ENCODE measurements at places on chromosomes 4 and X. TPM values are rescaled to one million over a fixed set of nuclear protein-coding genes. Genes with fewer than 3 reads are reported as not detected.

DNA sequence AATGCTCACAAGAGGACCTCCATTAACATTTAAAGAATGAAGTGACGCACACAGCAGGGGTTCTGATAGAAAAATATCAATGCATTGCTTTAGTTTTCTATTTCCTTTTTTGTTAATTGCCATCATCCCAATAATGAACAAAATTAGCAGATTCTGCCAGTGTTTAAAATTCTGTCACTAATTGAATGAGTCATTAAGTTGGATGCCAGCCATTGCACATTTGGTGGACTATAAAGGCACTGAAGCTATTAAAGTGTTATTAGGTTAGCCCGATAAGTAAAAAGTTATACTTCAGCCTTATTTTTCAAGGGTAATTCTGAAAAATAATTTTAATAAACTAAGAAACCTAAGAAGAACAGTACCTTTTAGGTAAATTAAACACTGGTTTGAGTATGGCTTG, 53.1 kb downstream of the MAP3K15 start:
- H3K27ac ChIP-seq = no peak overlapping the region
- no peaks in the 10 kb centered on the region for H3K4me1 ChIP-seq
- H3K36me3 ChIP-seq = no peaks in the 10 kb centered on the region
- no peak for DNase-seq

DNA sequence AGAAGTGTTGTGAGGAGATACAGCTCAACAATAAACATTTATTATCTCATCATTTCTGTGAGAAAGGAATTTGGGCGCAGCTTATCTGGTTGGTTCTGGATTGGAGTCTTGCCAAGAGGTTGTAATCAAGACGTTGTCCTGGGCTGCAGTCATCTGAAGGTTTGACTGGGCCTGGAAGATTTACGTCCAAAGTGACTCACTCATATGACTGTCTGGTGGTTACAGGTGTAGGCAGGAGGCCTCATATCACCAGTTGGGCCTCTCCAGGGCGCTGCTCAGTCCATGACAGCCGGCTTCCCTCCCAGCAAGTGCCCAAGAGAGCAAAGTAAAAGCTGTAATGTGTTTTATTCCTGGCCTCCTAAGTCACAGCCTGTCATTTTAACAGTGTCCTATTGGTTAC, 106.3 kb downstream of the USP46 start:
- no peak overlapping the region for H3K27ac ChIP-seq
- H3K4me1 ChIP-seq = no peaks in the 10 kb centered on the region
- H3K27me3 ChIP-seq = peaks cover 11% of the 10 kb centered on the region

GRCh38 chr4:11428899-11429698, 405 bp upstream of the HS3ST1 start:
- H3K36me3 ChIP-seq = no peaks in the 10 kb centered on the region
- peaks cover 14% of the 10 kb centered on the region for H3K4me1 ChIP-seq
- no peak overlapping the region for H3K27ac ChIP-seq
- H3K27me3 ChIP-seq = peaks cover 52% of the 10 kb centered on the region
- peak overlapping the region; percentile 60 for H3K4me3 ChIP-seq
- DNase-seq = peak; percentile 51

DNA sequence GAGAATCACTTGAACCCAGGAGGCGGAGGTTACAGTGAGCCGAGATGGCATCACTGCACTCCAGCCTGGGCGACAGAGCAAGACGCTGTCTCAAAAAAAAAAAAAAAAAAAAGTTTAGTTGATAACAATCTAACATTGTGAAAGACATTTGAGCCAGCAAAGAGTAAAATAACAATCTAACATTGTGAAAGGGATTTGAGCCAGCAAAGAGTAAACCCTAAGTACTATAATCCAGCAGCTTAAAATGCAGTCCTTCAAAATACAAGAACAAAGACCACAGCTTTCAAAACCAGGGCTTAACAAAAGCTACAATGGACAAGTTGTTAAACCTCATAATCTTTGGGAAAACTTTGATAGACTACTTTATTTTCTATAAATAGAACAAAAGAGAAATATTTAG, 16.9 kb downstream of the MFAP3L start:
- H3K4me3 ChIP-seq = no peak overlapping the region
- H3K27ac ChIP-seq = no peak overlapping the region
- no peaks in the 10 kb centered on the region for H3K36me3 ChIP-seq
- peaks cover 4% of the 10 kb centered on the region for H3K4me1 ChIP-seq
- H3K27me3 ChIP-seq = no peaks in the 10 kb centered on the region
- DNase-seq = no peak

GRCh38 chrX:126580877-126581276, 28.3 kb upstream of the DCAF12L1 start:
- DNase-seq = no peak
- H3K4me3 ChIP-seq = no peak overlapping the region
- H3K27ac ChIP-seq = no peak overlapping the region
- no peaks in the 10 kb centered on the region for H3K4me1 ChIP-seq
- H3K27me3 ChIP-seq = no peaks in the 10 kb centered on the region

FATE1 gene
- total RNA-seq = not detected

WNK3 gene
- total RNA-seq = 0.05 TPM

HSD17B13 gene
- total RNA-seq = 0.16 TPM

MAGEB2 gene
- total RNA-seq = not detected

SETD7 gene
- 7.2 TPM for total RNA-seq

RTL9 gene
- total RNA-seq = not detected
